D721Med (cell line): ENCODE measurements at places on chromosomes 4 and X.

DNA sequence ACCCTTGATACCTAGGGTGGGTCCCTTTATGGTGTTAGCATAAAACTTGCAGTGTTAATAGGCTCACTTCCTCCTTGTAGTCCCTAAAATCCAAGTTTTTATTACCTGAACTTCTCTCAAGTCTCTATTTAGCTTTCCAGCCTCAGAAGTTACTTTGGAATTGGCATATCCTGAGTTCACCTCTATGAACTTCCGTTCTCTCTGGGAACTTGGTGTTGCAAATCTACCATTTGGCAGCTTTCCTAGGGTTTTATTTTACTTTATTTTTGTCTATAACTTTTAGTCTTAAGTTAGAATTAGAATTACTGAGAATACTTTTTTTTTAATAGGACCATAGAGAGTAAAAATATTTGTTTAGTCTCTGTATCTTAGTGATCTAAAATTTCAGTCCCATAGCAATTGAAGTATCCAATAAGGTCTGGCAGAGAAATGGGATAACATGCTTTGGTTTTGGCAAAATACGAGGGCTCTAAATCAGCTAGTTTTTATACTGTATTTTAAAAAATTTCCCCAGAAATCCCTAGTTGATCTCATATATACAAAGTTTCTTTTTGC lies 30.3 kb upstream of the NAF1 start:
- no peak for DNase-seq

GRCh38 chrX:147875866-147876596 lies 35.7 kb upstream of the FMR1 start:
- DNase-seq, result no peak

DNA sequence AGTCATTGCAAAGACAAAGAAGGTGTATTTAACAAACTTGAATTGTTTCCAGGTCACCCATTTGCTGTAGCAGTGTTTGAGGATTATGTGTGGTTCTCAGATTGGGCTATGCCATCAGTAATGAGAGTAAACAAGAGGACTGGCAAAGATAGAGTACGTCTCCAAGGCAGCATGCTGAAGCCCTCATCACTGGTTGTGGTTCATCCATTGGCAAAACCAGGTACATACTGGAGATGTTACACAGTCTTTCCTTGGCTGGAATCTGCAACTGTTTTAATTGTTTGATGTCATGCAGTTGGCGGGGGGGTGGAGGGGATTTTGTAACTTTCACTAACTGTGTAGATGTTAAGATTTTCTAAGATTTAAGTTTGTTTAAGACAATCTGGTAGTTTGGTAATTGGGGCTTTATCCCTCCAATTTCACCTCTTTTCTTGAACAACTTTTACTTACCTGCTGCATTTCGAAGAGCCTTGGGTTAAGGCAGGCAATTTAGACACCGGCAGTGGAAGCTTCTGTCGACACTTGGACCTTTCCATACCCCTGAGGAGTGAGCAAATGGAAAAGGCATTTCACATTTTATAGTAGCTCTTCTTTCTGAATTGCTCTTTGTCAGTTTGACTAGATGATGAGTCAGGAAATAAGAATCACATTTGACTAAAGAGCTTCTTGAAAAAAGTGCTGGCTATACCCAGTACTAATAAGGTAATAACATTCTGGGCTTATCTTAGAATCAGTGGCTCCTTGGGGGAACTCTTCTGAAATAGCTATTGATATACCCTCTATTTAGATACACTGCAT lies 67.4 kb downstream of the EGF start:
- DNase-seq, result no peak

- no peak for DNase-seq
Measured at GRCh38 chrX:38336538-38337240, 9.4 kb upstream of the RPGR start.

GRCh38 chr4:38114386-38115150 lies 154.4 kb downstream of the PTTG2 start:
- DNase-seq, result no peak

DNA sequence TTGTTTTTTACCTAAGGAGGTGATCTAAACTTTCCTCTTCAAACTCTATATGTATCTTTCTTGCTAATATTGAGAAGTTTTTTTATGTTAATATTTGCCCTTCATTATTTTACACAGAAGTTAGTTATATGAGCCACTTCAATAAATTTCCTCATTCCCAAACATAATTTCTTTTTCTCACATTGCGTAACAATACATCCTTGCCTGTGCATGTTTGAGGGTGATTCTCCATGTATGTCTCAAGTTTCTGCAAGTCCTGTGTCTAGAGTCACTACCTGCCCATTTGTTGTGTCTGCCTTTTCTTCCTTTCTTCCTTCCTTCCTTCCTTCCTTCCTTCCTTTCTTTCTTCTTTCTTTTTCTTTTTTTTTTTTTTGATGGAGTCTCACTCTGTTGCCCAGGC lies 2057.9 kb downstream of the PCDH7 start:
- DNase-seq, result no peak

- DNase-seq, result no peak
Measured at GRCh38 chr4:153919667-153920066, 130.8 kb upstream of the SFRP2 start.

GRCh38 chrX:1341545-1342184 lies 5.1 kb downstream of the IL3RA start:
- no peak for DNase-seq

DNA sequence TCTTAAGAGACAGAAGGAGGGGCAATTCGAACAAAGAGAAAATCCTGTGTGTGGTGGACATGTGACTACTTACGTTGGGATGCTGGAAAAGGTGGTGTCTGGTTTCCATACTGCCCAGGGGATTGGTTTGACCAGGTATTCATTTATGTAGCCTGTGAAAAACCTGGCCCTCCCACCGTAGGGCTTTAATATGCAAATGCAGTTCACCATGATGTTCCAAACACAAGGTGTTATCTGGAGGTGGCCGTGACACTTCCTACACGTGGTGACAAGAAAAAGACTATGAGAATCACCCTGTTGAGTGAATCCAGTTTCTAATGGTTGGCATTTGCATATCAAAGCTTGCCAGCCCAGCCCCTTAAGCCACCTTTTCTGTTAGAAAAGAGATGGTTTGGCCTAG lies 27.9 kb downstream of the UGT2B4 start:
- DNase-seq, result no peak

GRCh38 chr4:48683784-48684666 lies 96.1 kb downstream of the FRYL start:
- no peak for DNase-seq

DNA sequence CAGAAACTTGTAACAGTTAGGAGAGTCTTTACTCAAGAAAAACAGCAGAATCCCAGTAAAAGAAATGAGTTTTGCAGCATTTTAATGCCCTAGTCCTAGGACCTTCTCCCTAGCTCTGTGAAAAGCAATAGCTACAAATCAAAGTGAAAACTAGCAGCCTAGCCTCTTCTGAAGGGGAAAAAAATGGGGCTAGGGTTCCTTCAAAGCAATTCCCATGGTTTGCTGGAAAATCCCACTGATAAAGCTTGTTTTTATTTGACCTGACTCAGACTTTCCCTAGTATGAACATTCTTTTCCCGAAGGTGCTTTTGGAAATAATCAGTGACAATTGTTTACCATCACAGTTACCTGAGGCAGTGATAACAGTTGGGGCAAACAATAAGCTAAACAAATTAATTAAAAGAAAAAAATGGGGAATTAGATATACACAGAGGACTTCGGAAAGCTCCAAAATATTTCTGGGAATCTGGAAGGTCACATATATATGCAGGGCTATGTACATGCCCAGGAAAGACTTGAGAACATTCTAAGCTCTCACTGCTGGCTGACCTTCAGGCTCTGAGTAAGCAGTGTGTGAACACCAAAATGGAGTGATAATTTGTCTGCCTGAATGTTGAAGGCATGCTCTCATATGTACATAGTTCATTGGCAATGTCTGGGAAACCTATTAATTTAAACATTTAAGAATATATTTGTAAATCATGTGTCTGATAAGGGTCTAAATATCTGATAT lies 285.9 kb downstream of the KCTD8 start:
- DNase-seq, result no peak

- DNase-seq, result no peak
Measured at GRCh38 chr4:129738175-129738574, 642.2 kb downstream of the C4orf33 start.

GRCh38 chr4:85707611-85708010 lies 232.7 kb downstream of the ARHGAP24 start:
- DNase-seq, result no peak

GRCh38 chrX:110992611-110993010 lies 103.4 kb upstream of the PAK3 start:
- no peak for DNase-seq

- DNase-seq, result no peak
Measured at GRCh38 chrX:132369617-132370326, 119.1 kb downstream of the MBNL3 start.

DNA sequence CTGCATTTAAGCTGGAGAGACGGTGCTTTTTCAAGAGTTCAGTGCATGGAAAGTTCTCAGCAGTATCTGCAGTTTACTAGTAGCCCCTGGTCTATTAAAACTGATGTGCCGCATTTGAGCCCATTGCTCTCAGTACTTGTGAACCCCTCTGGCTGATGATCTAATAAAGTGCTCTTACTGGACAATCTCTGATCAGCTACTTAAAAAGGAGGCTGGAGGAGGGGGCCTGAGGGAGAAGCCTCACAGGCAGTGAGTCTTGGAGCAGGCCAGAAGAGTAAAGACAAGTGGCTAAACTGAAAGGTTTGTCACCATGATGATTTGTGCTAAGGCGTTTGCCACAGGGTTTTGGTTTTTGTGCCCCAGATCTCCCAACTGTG lies 138.5 kb downstream of the ARX start:
- DNase-seq, result no peak

- no peak for DNase-seq
Measured at GRCh38 chr4:74197080-74197479, 39.2 kb downstream of the MTHFD2L start.

DNA sequence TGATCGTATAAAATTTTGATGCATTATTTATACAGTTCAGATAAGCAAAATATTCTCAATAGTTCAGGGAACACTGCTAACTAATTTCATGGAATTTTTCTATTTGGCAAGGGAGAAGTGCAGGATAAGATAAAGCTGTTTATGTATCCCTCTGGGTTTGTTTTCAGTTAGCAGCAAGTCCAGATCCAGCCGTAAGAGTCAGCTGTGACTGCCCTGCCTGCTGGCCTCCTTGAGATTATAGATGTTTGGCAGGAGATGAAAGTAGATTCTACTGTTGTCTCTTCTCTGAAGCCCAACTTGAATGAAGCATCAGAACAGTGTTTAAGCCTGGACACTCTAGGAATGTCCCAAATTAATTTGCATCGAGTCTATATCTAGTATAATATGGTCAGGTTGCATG lies 29.5 kb downstream of the ANTXR2 start:
- DNase-seq, result no peak

- DNase-seq, result no peak
Measured at GRCh38 chr4:150212927-150213326, 134.7 kb downstream of the DCLK2 start.

DNA sequence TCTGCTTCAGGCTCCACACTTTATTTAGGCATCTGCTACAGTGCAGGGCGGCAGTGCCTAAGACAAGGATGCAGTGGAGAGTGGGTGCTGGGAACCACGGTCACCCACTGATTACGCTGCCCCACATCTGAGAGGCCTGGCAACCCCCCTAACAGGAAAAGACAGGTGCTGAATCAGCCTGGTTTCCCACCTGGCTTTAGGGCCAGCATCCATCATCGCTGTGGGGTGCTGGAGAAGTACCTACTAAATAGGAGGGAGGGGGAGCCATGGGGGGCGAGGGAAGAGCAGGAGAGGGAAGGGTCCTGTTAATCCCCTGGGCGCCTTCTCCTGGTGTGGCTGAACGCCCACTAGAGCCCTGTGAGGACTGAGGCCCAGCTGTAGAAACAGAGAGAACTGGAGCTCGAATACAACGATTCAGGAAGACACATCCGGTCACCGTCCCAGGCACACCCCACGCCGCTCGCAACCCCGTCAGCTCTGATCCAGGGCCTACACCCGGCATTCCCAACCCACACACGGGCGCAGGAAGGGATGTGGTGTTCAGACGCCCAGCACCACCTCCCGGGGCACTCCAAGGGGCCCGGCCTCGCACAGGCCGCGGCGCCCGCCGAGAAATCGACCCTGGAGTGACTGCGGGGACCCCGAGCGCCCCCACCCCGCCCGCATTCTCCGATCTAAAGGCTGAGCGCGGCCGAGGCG lies 554 bp downstream of the DCTD start:
- DNase-seq, result no peak

- DNase-seq, result no peak
Measured at GRCh38 chr4:138833974-138834373, 181.6 kb upstream of the NOCT start.

DNA sequence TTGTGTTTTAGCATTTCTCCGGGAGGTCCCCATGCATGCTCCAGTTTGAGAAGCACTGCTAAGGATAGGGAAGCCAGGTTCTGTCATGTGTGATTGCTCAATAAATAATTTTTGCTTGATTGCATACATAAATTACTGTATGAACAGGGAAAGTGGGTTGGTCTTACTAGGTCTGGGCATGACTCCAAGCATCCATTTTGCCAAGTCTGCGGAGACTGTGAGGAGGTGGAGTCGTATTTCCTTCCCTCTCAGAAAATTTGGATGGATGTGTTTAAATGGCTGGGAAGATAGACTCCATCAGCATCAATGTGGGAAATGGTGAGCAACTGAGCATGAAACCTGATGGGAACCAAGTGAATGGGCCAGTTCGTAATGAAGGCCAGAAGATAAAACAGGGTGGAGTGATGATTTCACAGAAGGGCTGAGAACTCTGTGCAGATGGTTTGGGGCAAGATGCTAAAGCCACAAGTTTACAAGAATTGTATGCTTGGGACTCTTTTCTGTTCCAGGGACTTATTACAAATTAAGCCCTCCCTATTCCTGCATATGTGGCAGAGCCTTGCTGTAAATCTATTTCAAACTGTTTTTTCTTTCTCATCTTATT lies 84.1 kb downstream of the NHS start:
- DNase-seq, result no peak

DNA sequence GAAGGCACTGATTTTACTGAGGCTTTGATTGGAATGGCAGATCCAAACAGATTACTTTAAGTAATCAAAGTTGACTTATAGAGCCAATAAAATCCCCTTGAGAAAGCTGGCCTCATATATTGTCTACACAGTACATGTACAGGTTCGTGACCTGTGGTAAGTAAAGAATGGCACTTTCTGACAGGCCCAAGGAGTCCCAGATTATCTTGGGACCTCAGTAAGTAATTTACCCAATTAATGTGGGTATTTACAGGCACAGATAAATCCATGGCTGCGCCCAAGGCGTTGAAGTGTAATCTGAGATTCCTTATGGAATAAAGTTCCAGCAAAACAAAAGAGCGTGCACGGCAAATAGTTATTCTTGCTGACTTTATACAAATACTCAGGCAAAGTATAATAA lies 62.4 kb downstream of the PAGE2 start:
- no peak for DNase-seq

GRCh38 chr4:107519053-107519452 lies 201.0 kb downstream of the PAPSS1 start:
- no peak for DNase-seq

DNA sequence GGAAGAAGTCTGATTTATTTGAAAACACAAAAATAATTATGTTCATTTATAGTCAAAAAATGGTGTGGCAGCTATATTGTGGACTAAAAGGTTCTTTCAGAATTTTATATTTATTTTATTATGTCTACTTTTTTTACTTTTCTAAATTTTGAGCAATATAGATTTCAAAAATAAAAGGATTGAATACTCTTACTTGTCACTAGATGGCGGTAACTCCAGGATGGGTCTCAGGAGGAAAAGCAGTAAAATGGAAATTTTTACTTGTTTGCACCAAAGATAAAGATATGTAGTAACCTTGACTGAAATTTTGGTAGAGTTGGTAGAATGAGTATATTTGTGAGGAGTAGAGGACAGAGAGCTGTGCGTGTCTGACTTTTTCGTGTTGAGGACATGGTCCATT lies 14.5 kb upstream of the DACH2 start:
- no peak for DNase-seq

- no peak for DNase-seq
Measured at GRCh38 chr4:5619913-5620625, 88.3 kb downstream of the EVC2 start.
